ENCODE measurements at places on chromosomes 3 and 15.

DNA sequence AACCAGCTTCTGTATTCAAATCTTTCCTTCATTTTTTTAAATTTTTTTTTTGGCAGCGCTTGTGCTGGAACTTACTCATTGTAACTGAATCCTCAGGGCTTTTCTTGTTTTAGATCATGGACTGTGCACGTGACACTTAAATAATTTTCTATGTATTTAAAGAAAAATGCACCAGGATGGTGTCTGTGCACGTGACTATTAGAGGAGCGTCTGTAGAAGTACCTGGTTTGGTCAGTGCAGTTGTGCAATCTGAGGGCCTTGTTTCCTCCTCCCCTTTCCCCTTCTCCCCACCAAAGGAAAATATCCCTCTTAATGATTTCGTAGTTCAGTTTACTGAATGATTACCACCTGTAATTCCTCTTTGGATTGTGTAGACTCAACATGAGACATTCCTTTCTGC, 31.3 kb downstream of the EDEM1 start:
- DNase-seq = no peak

GRCh38 chr15:59203008-59203407, 3.6 kb upstream of the LDHAL6B start:
- DNase-seq = no peak

DNA sequence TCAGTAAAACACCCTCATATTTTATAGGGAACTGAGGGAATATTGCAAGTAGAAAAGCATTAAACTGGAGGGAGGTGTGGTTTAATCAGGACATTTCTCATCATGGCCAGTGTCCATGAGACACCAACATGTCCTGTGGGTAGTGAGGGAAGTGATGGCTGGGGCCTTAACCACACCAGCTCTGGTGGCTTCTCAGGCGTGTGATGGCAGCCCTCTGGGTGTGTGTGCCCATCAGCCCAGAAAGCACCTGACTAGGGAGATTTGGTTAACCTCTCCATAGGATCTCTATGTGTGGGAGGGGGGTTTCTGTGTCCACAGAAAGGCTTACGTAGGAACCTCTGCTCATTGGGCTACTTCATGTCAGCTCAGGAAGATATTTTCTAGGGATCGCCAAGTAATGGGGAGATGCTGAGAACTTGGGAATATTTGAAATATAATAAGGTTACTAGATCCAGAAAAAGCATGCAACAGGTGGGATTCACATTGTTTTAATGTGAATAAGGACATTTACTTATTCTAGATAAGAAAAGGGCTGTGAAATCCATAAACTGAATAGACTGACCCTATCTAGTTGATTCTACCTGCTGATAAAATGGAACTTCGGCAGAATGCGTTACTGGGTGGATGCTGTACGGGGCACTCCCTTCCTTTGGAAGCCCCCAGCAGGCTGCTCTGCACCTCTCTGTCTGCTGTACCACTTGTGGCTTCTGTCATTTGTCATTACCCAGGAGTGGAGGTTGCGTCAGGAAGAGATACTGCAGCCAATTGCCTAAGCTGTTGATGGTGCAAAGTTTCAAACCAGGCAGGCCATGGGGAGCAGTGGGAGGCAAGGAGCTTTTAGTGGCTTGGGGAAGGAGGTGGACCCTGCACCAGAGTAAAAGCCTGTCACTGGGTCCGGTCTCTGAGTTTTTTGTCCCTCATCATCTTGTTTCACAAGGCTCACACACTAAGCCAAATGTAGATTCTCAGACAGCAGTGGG, 21.5 kb downstream of the PDHB start:
- DNase-seq = no peak

GRCh38 chr15:74783072-74783807, 1.4 kb downstream of the CSK start:
- no peak for DNase-seq

GRCh38 chr15:80615783-80616391, 79.2 kb upstream of the ABHD17C start:
- peak; percentile 77 for DNase-seq

DNA sequence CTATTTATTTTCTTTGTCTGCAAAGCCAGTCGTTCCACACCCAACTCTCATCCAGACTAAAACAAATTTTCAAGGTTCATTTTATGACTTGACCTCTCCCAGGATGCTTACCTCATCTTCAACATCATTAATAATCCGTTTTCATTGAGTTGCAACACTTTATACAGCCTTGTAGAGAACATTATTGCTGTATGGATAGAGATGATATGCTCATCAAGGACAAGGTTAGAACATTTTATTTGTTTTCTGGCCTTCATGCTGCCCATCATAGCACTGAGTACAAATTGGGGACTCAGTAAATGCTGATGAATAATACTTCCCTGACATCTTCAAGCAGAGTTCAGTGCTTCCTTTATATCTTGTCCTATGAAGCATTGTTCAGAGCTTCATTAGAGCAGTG, 120.2 kb downstream of the OXSM start:
- no peak for DNase-seq

DNA sequence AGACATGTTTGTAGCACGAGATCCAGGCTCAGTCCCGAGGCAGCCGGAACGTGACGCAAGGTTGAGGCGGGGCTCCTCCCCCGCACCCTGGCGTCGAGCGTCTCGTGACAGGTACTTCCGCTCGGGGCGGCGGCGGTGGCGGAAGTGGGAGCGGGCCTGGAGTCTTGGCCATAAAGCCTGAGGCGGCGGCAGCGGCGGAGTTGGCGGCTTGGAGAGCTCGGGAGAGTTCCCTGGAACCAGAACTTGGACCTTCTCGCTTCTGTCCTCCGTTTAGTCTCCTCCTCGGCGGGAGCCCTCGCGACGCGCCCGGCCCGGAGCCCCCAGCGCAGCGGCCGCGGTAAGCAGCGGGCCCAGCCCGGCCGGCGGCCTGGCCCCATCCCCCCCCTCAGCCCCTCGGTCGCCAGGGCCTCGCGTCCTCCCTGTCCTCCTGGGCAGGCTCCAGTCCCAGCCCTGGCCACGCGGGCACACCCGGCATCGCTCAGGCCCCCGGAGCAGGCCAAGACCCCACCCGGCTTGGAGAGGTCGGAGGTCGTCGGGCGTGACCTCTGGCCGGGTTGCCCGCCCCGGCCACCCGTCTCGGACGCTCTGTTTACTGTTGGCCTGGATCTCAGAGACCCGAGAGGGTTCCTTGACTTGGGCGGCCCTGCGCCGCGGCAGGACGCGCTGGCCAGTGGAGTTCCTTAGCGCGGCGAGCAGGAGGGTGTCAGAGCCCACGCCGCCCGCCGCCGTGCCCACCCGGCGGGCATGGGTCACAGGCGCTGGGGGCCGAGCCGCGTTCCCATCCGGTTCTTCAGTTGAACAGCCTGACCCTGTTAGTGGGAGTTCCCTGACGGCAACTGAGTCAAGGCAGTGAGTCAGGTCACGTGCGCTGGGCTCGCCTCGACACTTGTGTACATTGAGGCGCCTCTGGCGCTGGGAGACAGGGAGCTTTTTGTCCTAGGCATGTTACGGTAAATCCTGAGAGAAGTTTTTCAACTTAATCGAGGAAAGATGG, at the start of gene RAB7A:
TSS of gene RAB7A (plus strand) at position 161 of the 994 bp plus-strand sequence. CDS start 69,185 bp downstream, outside the sequence.
- peak; percentile 98 for DNase-seq

- no peak for DNase-seq
Observed at GRCh38 chr3:159987291-159987711, 1.3 kb upstream of the IL12A start.

DNA sequence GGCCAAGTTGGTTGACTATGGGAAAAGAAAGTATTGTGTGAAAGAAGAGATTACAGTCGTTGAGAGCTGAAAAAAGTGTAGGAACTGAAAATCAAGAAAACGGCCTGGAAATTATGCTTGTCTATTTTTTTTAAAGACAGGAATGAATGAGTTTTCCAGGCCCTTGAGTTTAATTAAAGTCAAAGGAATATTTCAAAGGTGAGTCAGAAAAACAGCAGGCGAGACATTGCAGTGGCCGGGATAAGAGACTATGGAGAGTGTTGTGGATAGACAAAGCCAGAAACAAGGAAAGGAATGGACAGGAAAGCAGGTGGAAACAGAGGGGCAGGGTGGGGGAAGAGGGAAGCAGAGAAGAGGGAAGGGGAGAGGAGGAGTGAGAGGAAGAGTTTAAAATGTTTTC, 275.1 kb upstream of the LRTM1 start:
- no peak for DNase-seq

DNA sequence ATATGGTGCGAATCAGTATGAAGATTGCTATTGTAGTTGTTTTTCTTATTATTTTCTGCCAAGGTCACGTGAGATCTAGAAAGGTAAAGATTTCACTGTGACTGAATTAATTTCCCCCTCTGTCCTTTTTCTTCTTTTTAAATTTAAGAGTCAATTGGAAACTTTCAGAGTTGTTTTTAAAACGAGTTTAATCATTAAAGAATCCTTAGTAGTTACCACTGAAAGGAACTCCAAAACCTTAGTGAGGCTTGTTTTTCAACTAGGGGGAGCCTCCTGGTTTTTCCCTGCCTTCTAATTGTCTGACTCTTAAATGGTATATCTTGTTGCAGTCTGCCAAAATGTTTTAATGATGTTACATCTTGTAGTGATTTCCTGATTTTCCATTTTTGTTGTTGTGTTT, 17.6 kb downstream of the P2RY12 start:
- DNase-seq = no peak

GRCh38 chr15:70087708-70088352, 9.9 kb downstream of the TLE3 start:
- no peak for DNase-seq

DNA sequence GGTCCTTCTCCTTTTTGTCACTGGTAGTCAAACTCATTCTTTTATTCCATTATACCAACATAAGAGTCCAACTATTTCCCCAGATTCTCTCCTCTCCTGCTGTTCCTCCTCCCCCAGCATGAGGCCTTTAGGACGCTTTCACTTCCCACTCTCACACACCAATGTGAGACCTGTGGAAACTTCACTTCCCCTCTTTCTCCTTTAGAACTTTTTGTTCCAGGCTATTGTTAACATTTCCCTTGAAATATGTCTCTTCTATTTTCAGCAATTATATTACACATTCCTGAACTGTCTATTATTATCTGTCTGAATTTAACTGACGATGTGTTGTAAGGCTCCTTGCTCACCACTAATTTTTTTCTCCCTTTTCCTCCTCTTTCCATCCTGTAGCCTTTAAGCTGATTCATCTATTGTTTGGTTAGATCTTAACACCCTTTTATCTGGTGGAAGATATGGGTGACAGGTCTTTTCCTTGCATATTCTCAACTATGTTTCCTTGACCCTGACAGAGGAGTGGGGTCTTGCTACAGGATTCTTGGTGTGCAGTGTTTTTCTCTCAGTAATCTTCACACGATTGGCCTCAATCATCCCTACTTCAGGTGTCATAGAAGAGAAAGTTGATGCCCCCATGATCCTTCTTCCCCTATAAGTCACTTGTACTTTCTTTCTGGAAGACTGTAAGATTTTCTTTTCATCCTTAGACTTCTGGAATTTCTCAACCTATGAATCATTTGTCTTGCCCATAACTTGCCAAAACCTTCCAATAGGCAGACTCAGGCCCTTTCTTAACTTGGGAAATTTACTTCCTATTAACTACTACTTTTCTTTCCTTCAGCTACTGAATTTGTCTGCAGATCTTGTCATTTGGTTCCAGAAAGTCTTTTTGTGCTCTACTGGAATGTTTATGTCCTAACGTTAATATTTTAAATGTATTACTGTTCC, 5.9 kb downstream of the CYP19A1 start:
- no peak for DNase-seq

DNA sequence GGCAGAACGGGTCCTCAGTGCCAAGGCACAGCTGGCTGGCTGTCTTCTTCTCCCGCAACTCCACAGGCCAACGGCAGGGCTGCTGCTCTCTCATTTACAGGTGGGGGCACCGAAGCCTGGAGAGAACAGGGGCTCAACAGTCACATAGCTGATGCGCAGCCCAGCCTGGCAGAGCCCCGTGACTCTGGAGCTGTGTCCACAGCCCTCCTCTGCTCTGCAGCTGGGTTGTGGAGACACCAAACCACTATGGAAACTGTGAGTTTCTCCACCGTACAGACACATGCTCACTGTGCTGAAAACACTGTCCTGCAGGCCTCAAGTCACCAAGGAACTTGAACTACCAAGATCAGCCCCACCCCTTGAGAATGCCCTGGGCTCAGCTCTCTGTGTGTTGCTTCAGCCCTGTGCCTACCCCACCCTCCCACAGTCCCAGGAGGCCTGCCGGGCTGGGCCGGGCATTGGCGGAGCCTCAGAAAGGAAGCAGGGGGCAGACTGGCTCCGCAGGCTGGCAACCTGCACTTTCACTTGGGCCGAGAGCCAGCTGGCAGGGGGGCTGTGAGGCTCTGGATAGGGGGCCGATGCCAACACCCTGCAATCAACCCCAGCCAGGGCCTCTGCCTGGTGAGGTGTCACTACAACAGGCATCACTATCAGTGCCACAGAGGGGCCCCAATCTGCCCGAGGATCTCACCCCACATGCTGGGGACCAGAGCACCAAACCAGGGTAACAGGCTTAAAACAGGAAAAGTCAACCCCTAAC, 113.7 kb upstream of the RPL32 start:
- peak; percentile 85 for DNase-seq

- no peak for DNase-seq
Observed at GRCh38 chr3:195666-196065, 897 bp upstream of the CHL1 start.

GRCh38 chr3:122273498-122273897, 51.5 kb upstream of the CSTA start:
- DNase-seq = no peak

- no peak for DNase-seq
Observed at GRCh38 chr3:141454906-141455602, 31.8 kb upstream of the RASA2 start.

GRCh38 chr3:194756460-194756779, 70.7 kb downstream of the FAM43A start:
- DNase-seq = no peak

GRCh38 chr3:126180477-126181397, at the start of gene ALDH1L1:
TSS of gene ALDH1L1 (minus strand) at chr3:126180586. CDS start at chr3:126160979, 19,607 bp downstream.
- peak; percentile 91 for DNase-seq

DNA sequence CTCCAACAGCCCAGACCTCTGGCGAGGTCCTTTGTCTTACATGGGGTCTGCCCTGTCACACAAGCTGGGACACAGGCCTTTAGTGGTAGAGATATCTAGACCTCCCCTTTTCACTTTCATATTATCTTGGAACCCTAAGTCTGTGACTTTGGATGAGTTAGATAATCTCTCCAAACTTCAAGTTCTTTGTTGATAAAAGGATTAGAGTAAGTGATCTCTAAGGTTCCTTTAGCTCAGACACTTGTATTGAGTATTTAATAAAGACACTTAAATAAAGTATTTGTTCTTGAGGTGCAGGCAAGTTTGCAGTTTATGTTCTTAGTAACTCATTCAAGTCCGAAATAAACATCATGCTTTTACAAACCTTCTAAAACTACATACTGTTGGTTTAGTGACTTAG, 459.6 kb downstream of the SHQ1 start:
- DNase-seq = no peak

GRCh38 chr3:34582055-34582454, 783.6 kb downstream of the PDCD6IP start:
- DNase-seq = no peak

DNA sequence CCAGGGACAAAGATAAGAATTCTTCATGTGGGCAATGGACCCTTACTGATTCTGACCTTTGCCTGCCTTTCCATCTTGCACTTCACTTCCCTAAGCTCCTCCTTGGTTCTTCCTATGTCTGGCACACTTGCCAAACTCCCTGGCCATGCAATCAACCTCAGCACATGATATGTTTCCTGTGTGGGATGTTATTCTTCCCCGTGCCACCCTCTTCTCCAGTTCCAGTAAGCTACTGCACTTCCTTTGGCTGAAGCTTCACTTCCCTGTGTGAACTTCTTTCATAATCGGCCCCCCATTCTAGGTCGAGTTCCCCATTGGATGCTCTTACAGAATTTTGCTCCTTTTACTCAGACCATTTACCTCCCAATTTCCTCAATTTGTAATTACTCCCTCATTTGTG, 10.7 kb upstream of the TASOR start:
- DNase-seq = no peak

- no peak for DNase-seq
Observed at GRCh38 chr15:52069559-52069958, 43.0 kb downstream of the BCL2L10 start.

- DNase-seq = no peak
Observed at GRCh38 chr3:114427285-114428043, 133.6 kb downstream of the TIGIT start.

Measured in Right ventricle myocardium inferior (tissue), 1 donor.